NCI-H510A treated with DMSO at 0.1 percent for 48 hours (cell line): ENCODE measurements at places on chromosomes 13 and 19.

GRCh38 chr13:51800486-51800885, 3.5 kb downstream of the DHRS12 start:
- no peak for DNase-seq

- no peak for DNase-seq
These were observed 44.3 kb downstream of the ZNF585A start for GRCh38 chr19:37127999-37128820.

DNA sequence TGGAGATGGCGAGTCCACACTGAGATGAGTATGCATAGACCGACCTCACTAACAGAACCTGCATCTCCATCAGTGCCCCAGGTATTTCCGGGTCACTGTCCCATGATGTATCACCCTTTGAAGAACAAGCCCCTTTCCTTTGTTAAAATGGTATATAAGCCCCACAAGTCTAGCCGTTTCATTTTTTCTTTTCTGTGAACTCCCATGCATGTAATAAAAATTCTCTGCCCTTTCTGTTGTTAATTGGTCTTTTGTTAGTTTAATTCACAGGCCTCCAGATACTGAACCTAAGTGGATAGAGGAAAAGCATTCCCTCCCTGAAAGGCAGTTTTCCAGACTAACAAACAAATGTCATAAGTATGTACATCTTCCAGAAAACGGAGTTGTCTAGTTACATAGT, 15.0 kb upstream of the CD177 start:
- DNase-seq: no peak

GRCh38 chr13:52463526-52463925, 8.2 kb downstream of the CKAP2 start:
- DNase-seq: no peak

DNA sequence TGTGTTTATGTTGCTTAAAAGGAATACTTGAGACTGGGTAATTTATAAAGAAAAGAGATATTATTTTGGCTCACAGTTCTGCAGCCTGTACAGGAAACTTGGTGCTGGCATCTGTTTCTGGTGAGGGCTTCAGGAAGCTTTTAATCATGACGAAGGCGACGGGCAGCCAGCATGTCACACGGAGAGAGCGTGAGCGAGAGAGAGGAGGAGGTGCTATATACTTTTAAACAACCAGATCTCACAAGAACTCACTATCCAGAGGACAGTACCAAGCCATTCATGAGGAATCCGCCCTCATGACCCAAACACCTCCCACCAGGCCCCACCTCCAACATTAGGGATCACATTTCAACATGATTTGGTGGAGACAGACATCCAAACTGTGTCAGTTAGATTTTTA, 163.4 kb upstream of the TSC22D1 start:
- no peak for DNase-seq

GRCh38 chr19:7469669-7470285, 19.1 kb downstream of the PEX11G start:
- no peak for DNase-seq
